Right renal cortex interstitium (tissue), 3 donors: ENCODE measurements at places on chromosomes 7 and 10. TPM values are rescaled to one million over a fixed set of nuclear protein-coding genes. Genes with fewer than 3 reads are reported as not detected.

FAM25A gene
- polyA plus RNA-seq, result not detected

SPDYE8 gene
- 0.33 TPM for polyA plus RNA-seq

SYT15B gene
- polyA plus RNA-seq, result 2.1 TPM

CARD11 gene
- polyA plus RNA-seq, result 1.1 TPM

ZNF365 gene
- polyA plus RNA-seq, result 0.37 TPM

ZNRF2 gene
- polyA plus RNA-seq, result 18.0 TPM

ANKRD30A gene
- polyA plus RNA-seq, result not detected

UBTD1 gene
- 6.6 TPM for polyA plus RNA-seq

DNAH11 gene
- 2.2 TPM for polyA plus RNA-seq

PLCE1 gene
- polyA plus RNA-seq, result 35.3 TPM

NMT2 gene
- 34.7 TPM for polyA plus RNA-seq

SLC13A4 gene
- 1.4 TPM for polyA plus RNA-seq

PDIA4 gene
- polyA plus RNA-seq, result 164 TPM

POLR2J2 gene
- 0.97 TPM for polyA plus RNA-seq

EN2 gene
- 0.04 TPM for polyA plus RNA-seq

PAPOLB gene
- polyA plus RNA-seq, result 0.11 TPM

DYDC2 gene
- 4.0 TPM for polyA plus RNA-seq

SEC31B gene
- polyA plus RNA-seq, result 12.2 TPM
